ENCODE measurements at places on chromosomes 5 and 9.

DNA sequence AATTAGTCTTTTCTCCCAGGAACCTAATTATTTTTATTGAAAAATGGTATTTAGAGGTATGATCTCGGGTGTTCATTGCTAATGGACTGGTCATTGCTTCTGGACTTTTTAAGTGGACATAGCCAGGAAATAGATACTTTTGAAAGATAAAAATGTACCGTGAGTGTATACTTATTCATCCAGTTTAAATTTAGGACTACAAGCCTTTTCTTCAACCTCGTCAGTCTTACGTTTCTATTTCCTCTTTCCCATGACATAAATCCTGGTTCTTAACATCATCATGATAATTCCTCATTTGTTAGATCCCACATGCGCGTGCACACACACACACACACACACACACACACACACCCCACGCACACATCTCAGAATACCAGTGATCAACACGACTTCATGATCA lies 15.1 kb downstream of the PDE8B start:
- DNase-seq = no peak

- no peak for DNase-seq
These were observed 140.5 kb downstream of the SNX18 start for GRCh38 chr5:54658010-54658409.

DNA sequence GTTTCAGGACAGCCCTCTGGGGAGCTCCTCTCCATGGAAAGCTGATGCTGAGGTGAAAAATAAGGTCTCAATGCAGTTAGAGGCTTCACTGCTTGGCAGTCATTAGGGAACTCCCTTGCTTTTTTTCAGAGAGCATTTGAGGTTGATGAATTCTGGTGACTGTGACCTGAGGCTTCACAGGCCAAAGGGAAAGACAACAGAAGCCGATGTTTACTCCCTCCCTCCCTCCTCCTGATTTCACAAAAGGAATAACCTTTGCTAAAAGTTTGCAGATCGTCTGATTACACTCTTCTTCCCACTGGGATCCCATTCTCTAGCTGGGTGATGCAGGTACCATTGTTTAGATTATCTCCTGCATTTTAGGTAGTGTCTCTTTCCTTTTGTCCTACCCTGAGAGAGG lies 329.4 kb downstream of the KIF4B start:
- DNase-seq = no peak

- no peak for DNase-seq
These were observed 5.8 kb upstream of the ALDH1A1 start for GRCh38 chr9:72958485-72959281.

DNA sequence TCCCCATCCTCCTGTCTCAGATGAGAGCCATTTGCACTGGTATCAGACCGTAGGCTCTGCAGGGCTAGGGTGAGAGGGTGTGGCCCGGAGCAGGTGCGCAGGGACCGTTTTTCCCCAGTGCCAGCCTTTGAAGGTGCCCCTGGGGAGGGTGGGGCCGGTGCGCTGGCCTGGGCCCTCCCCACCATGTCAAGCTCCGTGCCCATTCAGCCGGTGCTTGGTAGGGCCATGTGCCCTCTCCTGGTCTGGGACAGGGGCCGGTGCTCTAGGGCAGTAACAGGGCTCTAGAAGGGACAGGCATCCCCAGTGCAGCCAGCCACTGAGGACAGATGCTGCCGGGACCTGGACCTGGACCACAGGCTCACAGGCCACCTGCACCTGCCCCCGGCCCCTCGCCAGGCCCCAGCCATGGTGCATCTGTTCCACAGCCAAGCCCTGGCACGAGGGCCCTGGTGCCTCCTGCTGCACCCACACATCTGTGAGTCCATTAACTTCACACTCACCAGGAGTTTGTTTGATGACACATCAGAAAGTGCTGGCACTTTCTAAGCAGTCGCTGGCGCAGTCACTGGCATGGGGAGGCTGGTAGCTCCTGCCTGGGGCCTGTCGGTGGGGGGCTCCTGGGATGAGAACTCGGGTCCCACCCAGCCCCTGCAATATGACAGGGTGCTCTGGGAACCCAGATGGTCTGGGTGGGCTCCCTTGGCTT lies 5.0 kb upstream of the QRFP start:
- DNase-seq = no peak

DNA sequence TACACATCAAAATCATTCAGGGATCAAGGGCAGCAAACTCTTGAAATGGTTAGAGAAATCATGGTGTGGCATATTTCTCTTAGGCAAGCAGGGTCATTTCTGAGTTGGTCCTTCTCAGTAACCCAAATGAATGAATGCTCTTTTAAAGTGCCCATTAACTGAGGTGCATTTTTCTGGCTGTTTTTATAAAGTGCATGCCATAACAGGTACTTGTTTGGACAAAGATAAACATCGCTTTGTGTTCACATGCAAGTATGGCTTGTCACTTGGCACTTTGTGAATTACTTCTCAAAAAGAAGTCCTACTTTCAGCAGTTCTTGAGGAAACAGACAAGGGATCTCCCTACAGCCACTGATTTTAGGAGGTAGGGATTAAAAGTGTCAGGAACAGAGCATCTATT lies 64.8 kb upstream of the IFNE start:
- no peak for DNase-seq

- peak; percentile 88 for DNase-seq
These were observed 344.5 kb downstream of the EBF1 start for GRCh38 chr5:158755221-158755620.

DNA sequence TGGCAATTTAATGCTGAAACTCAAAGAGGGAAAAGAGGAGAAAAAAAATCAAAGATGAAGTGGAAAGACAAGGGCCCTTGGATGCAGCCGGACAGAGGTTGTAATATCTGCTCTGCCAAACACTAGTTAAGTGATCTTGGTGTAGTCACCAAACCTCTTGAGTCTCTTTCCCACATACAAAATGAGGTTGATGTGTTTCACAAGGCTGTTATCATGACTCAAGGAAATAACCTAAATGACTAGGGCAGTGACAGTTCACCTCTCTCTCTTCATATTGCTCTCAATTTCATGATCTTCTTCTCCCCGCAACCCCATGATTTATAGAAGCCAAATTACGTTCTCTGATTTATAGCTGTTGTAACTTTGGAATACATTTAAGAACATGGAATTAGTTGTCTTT lies 44.9 kb downstream of the PIK3R1 start:
- DNase-seq = no peak

- DNase-seq = peak; percentile 30
These were observed 80.0 kb upstream of the OTULINL start for GRCh38 chr5:14501353-14502293.

DNA sequence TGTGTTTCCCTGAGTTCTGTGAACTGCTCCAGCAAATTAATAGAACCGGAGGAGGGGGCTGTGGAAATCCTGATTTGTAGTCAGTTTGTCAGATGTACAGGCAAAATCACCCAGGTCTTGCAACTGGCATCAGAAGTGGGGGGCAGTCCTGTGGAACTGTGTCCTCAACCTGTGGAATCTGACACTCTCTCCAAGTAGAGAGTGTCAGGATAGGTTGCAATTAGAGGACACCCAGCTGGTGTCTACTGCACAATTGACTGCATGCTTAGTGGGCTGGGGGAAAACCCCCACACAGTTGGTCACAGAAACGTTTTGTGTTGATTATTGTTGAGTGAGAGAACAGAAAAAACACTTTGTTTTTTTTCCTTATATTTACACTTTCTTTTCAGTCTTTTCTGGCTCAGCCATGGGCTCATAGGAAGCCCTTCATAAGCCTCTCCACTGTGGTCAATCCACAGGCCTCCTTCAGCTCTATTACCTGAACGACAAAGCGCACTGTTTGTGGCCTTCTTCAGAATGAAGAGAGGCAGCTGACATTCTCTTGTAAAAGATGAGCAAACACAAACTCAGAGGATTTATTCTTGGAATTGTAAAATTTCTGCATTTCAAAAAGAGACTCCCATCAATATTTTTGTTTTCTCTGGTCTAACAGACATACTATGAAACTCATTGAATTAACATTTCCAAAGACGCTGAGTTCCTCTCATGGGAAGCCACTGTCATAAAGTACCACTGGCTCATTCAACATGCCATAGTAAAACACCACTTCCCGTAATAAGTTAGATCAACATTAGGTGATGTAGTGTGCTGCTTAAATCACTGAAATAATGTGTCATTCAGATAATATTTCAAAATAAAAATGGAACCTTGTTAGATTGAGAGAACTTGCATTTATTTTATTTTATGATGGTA lies 348.9 kb upstream of the RFX3 start:
- no peak for DNase-seq

DNA sequence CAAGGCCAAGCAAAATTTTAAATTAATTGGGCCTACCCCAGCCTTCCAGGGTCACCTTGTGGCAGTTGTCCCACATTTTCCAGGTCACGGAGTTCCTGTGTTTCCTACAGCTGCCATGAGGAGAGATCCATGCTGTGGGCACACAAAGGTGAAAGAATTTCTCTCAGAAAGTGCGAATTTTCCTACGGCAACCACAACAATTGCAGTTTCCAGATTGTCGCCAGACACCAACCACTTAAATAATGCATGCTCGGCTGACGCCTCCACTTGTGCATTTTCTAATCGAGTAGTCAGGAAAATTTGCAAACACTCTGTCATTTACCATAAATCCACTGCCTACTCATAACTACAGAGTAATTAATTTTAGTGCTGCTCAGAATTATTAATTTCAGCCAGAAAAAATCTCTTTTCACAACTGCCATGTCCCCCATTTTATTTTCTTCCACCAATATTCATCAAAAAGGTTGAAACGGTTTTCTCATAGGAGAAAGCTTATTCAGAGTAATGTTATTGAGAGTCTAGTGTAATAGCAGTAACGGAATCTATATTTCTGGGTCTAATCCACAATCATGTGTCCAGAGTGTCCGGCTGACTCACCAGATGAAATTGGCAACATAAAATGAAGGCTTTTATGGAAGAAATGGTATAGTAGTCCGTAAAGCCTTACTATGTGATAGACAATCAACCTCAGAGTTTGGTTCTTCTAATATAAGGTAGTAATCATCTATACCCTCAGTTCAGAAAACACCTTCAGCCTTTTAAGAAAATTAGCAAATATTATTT lies 389.8 kb downstream of the NR2F1-AS1 start:
- DNase-seq = peak; percentile 20

DNA sequence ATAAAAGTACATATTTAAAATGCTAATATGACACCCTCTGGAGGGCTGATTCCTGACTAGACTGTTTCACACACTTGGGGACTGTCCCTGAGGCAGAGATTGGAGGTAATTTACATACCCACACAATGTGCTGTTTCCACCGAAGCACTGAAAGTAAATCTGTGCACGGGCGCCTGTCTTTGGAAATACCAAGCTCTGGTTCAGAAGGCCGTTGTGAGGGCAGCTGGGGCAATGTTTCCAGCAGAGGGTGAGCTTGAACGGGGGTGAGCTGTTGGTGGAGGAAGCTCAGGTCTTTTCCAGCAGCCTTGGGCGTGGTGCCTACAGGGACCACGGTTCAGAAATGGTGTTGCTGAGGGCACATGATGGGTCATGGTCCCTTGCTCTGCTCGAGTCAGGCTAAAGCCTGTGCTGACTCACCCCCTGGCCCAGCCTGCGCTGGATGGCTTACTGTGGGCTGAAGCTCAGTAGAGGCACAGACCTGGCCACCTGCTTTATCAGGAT lies 25.8 kb upstream of the HMCN2 start:
- DNase-seq = no peak

- peak; percentile 55 for DNase-seq
These were observed 750 bp downstream of the DNM1 start for GRCh38 chr9:128203707-128204551.

GRCh38 chr5:57034201-57034916 lies 82.4 kb upstream of the MIER3 start:
- no peak for DNase-seq

GRCh38 chr5:100841358-100842076 lies 61.6 kb downstream of the ST8SIA4 start:
- no peak for DNase-seq

DNA sequence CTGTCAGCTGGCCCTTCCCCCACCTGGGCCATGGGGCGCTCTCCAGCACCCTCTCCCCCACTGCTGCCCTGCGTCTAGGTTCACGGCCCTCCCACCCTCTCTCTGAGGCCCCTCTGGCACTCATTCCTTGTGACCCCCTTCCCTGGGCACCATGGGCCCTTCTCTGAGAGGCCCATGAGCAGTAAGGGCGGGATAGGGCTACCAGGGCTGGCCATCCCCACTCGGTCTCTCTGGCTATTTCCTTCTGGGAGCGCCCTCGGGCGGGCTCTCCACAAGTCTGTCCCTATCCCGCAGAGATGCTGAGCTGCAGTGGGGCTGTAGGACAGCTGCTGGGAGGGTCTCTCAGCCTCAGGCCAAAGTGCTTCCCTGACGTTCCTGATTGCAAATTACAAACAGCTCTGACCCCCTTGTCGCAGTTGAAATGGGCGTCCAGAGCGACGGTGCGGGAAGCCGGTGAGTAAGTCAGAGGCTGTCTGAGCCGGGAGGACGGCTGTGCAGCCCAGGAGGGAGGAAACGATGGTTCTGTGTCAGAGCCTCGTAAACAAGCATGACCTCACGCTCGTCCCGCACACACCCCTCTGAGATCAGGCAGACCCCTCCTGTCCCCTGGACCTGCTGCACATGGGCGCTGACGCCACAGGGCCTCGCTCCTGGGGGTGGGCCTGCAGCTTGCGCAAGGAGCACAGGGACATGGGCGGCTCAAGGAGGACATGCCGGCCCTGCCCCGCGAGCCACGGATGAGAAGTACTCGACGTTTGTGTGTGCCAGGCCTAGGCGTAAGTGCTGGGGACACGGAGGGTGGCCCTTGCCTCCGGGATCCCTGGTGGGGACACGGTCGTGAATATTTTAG lies 36.3 kb upstream of the GFPT2 start:
- DNase-seq = no peak

DNA sequence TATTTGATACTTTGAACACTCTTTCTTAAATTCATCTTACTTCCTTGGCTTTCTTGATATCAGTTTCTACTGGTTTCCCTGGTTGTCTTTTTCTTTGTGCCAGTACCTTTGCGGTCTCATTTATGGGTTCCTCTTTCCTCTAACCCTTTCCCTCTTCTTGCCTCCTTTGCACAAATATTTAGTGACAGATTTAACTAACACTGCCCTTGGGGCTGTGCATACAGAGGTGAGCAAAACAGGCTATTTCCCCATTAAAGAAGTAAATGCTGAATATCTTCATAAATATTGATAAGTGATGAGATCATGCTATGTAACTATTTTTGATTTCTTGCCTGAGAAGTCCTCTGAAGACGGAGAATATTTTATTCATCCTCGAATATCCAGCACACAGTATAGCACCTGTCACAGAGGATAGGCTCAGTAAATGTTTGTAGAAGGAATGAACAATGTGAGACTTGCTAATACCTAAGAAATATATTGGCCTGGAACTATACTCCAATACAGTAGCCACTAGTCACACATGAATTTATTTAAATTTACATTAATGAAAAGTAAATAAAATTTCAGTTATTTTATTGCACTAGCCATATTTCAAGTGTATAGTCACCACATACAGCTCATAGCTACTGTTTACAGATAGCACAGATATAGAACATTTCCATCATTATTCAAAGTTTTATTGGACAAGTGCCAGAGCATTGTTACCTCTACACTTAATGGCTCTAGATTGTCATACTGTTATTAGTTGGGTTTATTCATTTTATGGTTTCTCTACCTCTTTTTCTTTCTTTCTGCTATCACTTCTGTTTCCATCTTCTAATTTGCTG lies 90.4 kb downstream of the RIC1 start:
- no peak for DNase-seq

All from cerebellar cortex (tissue), 1 donor.